ENCODE measurements at places on chromosomes 7 and 10.

DNA sequence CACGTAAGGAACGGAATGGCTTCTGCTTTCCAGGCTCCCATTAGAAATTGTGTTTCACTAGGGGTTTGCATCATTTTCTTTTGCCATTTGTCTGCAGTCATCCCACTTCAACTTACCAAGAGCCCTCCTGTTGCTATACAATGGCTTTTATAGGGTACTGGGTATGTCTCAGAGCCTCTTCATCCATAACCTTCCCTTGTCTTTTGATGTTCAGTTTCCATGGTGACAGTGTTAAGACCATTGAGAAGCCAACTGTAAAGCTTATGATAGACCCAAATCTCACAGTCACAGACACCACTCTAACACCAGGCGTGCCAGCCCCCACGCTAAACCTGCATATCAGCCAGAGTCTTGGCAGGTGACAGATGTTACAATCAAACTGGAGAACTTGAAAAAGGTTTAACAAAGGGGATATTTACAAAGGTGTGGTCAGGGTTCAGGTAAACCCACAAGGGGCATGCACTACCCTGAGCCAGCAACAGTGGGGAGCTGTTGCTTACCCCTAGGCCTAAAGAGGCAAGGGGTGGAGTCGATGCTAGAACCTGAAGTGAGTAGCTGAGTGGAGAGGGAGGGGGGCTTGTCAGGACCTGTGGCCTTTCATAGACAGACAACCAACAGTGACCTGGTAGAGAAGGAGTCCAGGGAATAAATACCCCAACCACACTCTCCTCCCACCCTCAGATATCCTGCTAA, 53.2 kb upstream of the ABLIM1 start:
- no peak for DNase-seq

GRCh38 chr7:7793921-7794320, 75.5 kb upstream of the RPA3 start:
- no peak for DNase-seq

DNA sequence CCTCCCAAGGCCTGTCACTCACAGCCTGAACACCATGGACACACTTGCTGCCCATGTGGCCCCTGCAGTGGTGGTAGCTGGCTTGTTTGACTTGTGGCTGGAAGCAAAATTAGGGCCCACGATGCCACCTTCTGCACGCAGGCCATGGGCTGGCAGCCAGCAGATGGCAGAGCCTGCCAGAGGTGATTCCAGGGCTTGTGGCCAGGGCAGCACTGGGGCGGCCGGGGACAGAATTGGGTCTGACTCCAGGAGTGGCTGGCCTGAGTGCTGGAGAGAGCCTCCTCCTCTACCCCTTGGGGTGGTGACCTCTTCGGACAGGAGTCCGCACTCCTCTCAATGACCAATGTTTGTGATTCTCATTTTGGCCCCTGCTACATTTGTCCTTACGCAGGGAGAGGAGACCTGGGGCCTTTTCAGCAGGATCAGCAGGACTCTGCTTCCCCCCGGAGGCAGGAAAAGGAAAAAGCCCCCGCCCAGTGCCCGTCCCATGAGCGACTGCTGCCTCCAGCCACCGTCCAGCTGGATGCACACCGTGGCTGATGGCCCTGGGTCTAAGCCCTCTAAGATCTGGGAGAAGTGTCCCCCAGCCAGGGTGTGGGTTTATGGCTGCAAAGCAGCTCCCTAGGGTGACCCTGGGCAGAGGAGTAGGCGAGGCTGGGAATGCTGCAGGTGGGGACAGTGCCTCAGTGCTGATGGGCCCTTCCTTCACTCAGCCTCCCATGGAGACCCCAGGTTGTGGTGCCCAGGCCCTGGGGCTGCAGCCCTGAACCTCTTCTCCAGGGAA, 26.5 kb downstream of the DNAJB12 start:
- peak; percentile 88 for DNase-seq

DNA sequence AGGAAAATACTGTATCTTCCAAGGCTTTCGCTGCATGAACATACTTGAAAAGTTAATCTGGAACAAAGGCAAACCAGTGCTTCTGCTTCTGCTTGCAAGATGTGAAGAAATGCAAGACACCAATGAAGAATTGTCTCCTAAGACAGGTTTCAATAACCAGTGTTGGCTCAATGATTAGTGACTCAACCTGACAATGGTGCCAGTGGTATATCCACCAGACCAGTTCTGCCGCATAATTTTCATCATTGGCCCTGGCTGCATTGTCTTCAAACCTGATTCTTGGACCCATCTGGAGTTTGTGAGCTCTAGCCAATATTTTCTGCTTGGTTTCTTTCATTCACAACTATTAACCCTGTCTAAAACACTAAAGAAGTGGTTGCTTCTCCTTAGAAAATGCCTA, 13.6 kb upstream of the STAMBPL1 start:
- DNase-seq = no peak

- DNase-seq = no peak
Measured at GRCh38 chr10:77114181-77114821, 523.3 kb downstream of the KCNMA1 start.

GRCh38 chr7:47942132-47942531, 6.1 kb downstream of the PKD1L1 start:
- no peak for DNase-seq

All from cardiac septum (tissue), 1 donor.